ENCODE measurements at places on chromosomes 3 and 15.

DNA sequence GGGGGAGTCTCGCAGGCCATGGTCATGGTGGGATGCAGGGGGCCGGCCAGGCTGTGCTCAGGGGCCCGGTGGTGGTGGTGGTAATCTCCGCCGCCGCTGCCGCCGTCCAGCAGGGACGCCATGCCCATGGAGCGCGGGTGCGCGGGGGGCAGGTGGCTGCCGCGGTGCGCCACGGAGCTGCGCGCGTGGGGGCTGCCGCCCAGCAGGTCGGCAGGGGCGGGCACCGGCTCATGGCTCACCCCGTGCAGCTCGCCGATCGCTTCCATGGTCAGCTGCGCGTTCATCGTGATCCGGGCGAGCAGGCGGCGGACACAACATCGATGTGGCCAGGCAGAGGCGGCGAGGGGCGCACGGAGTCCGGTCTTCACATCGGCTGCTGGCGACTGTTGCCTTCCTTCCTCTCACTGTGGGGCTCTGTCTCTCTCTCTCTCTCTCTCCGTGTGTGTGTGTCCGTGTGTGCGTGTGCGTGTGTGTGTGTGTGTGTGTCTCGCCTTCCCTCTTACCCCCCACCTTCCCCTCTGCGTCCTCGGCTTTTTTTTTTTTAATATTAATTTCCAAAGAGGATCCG lies 451 bp downstream of the ONECUT1 start:
- no peak for DNase-seq
- H3K4me1 ChIP-seq = peaks cover 40% of the 10 kb centered on the region
- no peaks in the 10 kb centered on the region for H3K36me3 ChIP-seq
- H3K4me3 ChIP-seq = peak overlapping the region; percentile 49

DNA sequence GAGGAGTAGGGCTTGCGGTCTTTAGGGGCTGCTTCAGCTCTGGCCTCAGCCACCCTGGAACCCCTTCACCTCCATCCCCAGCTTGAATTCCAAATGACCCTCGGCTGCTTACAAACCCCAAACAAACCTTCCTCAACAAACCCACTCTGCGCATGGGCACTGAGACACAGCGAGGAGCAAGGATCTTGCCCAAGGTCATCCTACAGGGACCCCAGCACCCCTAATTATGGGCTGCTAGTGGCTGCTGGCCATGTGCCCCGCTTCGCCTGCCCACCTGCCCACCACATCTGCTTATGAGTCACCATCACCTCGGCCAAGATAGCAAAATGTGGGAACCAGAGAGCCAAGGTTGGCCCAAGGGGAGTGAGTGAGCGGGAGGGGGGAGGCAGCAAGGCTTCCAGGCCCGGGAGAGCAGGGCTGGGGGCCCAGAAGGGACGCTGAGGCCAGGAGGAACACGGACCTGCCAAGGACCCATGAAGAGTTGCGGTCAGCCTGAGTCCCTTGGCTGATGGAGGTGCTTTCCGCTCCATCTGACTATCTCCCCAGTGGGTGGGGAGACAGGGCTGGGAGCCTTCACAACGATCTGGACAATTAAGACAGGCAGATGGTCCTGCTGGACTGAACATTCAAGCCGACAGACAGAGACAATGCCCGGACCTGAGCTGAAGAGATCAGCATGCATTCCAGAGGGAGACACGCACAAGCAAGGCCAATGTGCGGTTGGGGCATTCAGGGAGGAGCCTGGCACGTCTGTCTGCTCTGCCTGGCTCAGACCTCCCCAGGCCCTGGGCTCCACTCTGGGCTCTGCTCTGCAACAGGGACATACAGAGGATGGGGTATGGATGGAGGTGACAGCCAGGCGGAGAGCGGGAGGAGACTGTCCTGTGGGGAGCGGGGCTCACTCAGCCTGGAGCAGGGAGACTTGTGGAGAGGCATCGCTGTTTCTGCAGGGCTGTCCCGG lies 10.8 kb upstream of the GRIP2 start:
- no peaks in the 10 kb centered on the region for H3K36me3 ChIP-seq
- H3K4me1 ChIP-seq = peaks cover 17% of the 10 kb centered on the region
- no peak for DNase-seq
- no peak overlapping the region for H3K27ac ChIP-seq
- no peaks in the 10 kb centered on the region for H3K27me3 ChIP-seq

DNA sequence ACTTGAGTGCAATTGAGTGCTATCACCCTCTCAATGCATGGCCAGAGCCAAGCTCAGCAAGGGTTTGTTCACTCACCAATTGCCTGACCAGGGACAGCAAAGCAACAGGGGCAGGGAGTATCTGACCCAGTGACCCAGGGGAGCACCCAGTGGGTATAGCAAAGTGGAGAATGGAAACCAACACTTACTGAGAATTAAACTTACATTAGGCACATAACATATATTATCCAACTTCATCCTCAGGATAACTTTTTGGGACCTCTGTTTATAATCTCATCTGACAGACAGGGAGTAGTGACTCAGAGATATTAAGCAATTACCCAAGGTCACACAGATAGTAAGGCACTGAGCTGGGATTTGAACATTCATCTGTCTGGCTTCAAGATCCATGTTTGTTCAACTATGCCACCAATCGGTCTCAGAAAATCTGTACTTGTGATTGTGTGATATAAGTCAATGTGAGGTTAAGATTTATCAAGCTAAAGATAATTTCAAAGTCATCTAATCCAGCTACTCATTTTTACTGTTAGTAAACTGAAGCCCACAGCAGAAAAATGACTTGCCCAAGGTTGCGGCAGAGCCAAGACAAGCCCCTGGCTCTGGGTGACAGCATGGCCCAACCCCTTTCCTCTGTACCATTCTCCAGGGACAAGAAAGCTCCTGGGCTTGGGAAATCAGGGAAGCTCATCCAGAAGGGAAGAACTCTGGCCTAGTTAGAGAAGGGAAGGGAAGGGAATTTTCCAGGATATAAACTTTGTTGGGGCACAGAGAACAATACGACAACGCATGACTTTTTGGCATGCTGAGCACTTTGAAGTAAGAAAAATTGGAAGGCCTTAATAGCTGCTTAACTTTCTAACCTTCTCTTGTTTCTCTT lies 138.0 kb upstream of the SMAD3 start:
- H3K4me3 ChIP-seq = no peak overlapping the region
- no peaks in the 10 kb centered on the region for H3K36me3 ChIP-seq
- no peaks in the 10 kb centered on the region for H3K27me3 ChIP-seq
- no peak overlapping the region for H3K27ac ChIP-seq

GRCh38 chr3:40417845-40418543 lies 31.0 kb downstream of the ENTPD3 start:
- H3K27me3 ChIP-seq = no peaks in the 10 kb centered on the region
- no peak for DNase-seq
- H3K4me1 ChIP-seq = no peaks in the 10 kb centered on the region
- H3K4me3 ChIP-seq = no peak overlapping the region
- no peaks in the 10 kb centered on the region for H3K36me3 ChIP-seq
- no peak overlapping the region for H3K27ac ChIP-seq

Data from vagina (tissue), 2 donors.